ENCODE measurements at places on chromosomes 7 and 10. TPM values are rescaled to one million over a fixed set of nuclear protein-coding genes. Genes with fewer than 3 reads are reported as not detected.

The GALNT11 gene
- 22.4 TPM for total RNA-seq

The SNCG gene
- 3.0 TPM for total RNA-seq

The ERVW-1 gene
- 0.19 TPM for total RNA-seq

The CBX3 gene
- 141 TPM for total RNA-seq

The CC2D2B gene
- total RNA-seq = 0.60 TPM

The DLD gene
- total RNA-seq = 73.1 TPM

The AKR1C8 gene
- total RNA-seq = not detected

DNA sequence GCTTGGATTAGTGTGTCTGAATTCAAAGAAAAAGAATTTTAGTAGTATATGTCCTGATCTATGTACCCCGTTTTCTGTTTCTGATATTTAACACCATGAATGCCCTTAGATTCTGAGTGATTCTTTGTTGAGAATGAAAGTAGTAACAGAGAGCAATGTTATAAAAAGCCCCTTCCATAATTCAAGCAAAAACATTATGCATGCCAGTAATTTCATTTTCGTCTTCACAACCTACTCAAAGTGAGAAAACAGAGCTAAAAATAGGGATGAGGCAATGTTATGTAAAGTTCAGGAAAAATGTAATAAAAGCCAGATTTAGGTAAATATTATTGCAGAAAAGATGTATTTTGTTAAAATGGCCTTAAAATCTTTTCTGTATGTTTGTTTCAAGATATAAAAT is 28.1 kb downstream of the PTPRZ1 start:
- H3K4me1 ChIP-seq = no peaks in the 10 kb centered on the region
- H3K4me3 ChIP-seq = no peak overlapping the region
- H3K36me3 ChIP-seq = no peaks in the 10 kb centered on the region

- no peak overlapping the region for H3K27ac ChIP-seq
- H3K36me3 ChIP-seq = peaks cover 6% of the 10 kb centered on the region
- no peaks in the 10 kb centered on the region for H3K4me1 ChIP-seq
- H3K27me3 ChIP-seq = no peaks in the 10 kb centered on the region
Measured at GRCh38 chr7:138854115-138854645, 56.2 kb upstream of the ATP6V0A4 start.

DNA sequence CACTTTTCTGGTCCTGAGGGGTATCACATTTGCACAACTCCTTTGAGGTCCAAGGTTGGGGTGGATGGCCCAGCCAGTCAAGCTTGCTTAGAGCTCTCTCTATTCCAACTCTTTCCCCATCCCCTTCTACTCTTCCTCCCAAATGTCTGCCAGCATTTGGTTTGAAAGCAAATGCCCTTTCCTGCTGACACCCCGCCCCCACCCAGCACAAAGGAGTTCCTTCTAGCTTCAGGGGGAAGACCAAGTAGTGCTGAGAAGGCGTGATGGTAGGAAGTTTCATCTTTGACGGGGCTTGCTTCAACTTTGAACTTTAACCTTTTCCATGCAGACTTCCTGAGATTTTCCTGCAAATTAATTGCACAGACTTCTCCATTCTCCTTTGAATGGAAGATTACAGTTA is 137.5 kb upstream of the TCF7L2 start:
- no peak for DNase-seq
- no peak overlapping the region for H3K27ac ChIP-seq
- peak overlapping the region; percentile 7 for H3K4me3 ChIP-seq
- H3K4me1 ChIP-seq = peaks cover 25% of the 10 kb centered on the region
- no peaks in the 10 kb centered on the region for H3K27me3 ChIP-seq

- DNase-seq = no peak
- H3K27ac ChIP-seq = no peak overlapping the region
- H3K4me1 ChIP-seq = peaks cover 8% of the 10 kb centered on the region
- H3K36me3 ChIP-seq = no peaks in the 10 kb centered on the region
- H3K4me3 ChIP-seq = no peak overlapping the region
Measured at GRCh38 chr7:69246758-69247157, 351.5 kb upstream of the AUTS2 start.

DNA sequence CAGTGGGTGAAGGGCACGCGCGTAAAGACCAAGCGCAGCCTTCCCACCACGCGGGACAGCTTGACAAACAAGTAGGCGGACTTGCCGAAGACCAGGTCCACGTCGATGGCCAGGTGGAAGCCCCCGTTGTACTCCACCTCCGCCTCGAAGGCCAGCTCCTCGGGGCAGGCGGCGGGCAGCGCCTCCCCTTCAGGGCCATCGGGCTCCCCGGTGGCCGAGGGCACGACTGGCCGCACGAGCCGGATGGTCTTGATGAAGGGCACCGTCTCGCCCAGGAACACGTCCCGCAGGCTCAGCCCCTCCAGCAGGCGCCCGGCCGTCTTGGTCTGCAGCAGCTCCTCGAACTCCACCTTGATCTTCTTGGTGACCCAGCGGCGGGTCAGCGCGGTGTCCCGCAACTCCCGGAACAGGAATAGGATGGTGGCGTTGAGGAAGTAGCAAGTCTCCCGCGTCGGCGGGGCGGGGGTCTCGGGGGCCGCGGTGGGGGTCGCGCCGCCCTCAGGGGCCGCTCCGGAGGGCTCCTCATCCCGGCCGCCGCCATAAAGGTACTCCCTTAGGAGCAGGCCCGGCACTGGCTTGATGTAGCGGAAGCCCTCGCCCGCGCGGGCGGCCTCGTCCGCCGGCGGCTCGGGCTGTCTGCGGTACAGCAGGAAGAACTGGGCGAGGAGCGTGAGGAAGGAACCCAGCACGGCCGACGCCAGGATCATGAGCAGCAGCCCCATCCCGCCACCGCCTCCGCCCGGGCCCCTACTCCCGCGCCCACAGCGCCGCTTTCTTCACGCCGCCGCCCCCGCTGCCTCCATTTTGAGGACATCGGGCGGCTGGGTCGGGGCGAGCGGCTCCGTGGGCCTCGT is 507 bp downstream of the PDZD8 start:
- H3K27me3 ChIP-seq = peaks cover 9% of the 10 kb centered on the region
- peak overlapping the region; percentile 78 for H3K4me3 ChIP-seq
- DNase-seq = peak; percentile 38
- H3K36me3 ChIP-seq = no peaks in the 10 kb centered on the region

- no peak overlapping the region for H3K27ac ChIP-seq
- H3K27me3 ChIP-seq = no peaks in the 10 kb centered on the region
- peaks cover 12% of the 10 kb centered on the region for H3K4me1 ChIP-seq
- H3K36me3 ChIP-seq = no peaks in the 10 kb centered on the region
- no peak overlapping the region for H3K4me3 ChIP-seq
- no peak for DNase-seq
Measured at GRCh38 chr7:7490003-7490402, 45.7 kb downstream of the COL28A1 start.

- H3K27me3 ChIP-seq = no peaks in the 10 kb centered on the region
- H3K4me1 ChIP-seq = peaks cover 22% of the 10 kb centered on the region
- no peaks in the 10 kb centered on the region for H3K36me3 ChIP-seq
- DNase-seq = peak; percentile 89
Measured at GRCh38 chr7:47757921-47758411, 176.1 kb upstream of the TNS3 start.
